ENCODE measurements at places on chromosomes 12 and 14.
A peak's percentile ranks its signal among the peaks of the same experiment; 100 is the strongest.

DNA sequence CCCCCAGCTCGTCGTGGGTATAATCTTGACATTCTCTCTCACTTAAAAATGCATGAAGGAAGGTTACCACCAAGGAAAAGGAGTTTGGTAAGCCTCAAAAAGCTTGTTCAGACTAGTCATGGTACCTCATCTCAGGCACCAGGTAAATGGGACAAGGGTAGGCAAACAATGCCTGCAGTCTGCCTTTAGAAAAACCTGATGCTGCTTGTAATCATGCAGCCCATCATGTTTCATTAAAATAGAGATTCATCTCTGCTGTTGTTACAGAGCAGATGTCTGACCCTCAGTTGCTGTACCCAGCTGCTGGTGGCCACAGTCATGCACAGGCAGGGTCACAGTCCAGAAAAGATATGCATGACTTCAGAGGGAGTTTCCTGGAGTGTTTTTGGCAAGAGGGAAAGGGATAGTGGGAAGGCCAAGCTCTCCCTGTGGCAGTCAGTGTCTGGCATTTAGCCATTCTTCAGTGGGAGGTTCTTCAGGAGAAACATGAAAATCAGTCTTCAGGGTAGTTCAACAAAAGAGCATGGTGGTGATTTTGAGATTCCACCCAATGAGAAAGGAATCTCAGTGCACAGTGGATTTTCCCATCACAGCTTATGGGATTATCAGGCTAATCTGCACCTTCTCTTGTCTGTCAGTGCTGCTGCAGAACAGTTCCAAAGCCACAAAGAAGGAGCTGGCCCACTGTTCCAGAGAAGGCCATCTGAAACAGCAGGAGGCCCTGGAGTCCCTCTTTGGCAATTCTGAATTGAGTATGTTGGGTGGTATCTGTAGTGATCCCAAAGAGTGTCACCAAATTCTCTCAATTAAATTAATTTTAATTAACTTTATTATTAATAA lies 202.7 kb upstream of the FRMD6 start:
- DNase-seq, result peak; percentile 73

DNA sequence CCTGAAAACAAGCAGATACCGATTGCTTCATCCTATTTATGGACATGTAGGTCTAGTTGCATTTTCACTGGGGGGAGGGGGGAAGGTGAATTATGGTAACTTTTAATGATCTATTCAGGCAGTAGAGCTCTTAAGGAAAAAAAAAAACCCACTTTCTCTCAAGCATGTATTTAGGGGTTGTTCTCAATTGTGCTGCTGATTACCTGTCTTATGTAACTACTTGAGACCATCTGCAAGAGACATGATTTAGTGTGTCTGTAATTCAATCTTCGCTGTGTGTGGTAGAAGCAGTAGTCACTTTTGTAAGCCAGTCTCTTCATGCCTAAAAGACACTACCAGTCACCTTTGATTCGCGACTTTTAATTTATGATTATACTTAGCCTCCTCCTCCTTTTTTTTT lies 8.9 kb downstream of the CALM1 start:
- DNase-seq, result no peak

GRCh38 chr12:25675808-25676207 lies 122.7 kb upstream of the LMNTD1 start:
- DNase-seq, result no peak

DNA sequence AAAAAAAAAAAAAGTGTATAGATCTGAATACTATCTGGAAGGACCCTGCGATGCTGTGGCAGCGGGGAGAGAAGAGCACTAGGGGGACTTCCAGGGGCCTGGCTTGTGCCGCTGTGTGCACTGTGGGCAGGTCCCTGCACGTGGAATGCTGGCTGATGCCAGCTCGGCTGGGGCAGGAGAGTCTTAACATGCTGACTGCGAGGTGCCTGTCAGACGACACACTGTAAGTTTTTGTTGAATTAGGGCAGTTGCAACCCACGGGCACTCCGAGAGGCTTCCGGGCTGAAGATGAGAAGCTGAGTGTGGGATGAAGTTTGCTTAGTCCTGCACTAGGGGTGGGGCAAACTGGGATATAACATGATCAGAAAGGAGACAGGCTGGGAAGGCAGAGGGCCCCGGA lies 10.7 kb downstream of the GLT1D1 start:
- no peak for DNase-seq

DNA sequence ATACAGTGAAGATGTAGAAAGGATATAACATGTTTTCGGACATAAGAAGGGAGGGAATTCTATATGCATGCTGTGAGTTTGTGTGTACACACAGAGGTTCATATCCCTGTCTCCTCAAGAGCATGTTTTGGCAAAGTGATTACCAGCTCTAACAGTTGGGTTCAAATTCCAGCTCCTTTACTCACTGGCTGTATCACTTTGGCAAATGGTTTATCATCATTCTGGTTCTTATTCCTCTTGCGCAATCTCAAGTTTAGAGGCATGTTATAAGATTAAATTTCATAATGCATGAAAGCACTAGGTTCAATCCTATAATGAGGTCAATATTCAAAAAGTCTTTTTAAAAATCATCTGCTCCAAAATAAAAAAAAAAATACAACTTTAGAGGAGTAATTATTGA lies 107.7 kb upstream of the LRFN5 start:
- DNase-seq, result no peak

Data from astrocyte of the hippocampus (primary cell).